ENCODE measurements at places on chromosomes 4 and X.

- no peak for DNase-seq
These were observed 381.9 kb downstream of the PRDM5 start for GRCh38 chr4:120540625-120541024.

- no peak for DNase-seq
These were observed 2.4 kb downstream of the MAGEA12 start for GRCh38 chrX:152735860-152736511.

GRCh38 chr4:5995901-5996623 is 22.2 kb downstream of the C4orf50 start:
- no peak for DNase-seq

DNA sequence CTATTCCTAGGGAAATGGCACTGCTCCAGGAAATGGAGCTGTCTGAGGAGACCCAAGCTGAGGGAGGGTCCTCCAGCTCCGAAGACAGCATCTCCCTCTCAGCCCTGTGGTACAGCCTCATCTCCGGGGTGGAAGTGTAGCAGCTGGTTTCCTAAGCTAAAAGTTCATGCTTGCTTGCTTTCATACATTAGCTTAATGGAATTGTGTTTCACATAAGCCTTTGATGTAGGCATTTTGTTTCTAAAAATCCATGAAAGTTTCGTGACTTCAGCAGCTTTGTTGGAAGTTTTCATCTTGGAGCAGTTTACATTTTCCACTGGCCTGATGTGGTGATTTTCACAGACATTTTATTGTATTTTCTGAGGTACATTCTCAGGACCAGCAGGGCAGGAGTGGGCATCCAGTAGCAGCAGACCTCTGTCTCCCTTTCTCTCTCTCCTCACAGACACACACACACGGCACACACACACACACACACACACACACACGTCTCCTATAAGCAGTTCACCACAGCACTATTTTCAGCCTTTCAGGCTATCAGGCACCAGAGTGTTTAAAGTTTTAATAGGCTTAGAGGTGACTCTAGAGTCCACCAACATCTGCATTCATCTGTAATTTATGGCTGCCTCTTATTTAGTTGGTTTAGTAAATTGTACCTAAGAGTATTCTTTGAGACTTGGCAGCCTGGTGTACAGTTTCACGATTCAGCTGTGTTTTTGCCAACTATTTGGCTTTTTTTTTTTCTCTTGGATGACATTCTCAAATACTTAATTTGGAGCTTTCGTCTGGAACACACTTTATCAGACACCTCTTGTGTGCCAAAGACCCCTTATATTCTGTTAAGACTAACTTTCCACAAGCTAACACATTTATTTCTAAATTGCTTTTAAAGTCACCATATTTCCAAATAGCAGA is 225.8 kb upstream of the SFRP2 start:
- no peak for DNase-seq

- no peak for DNase-seq
These were observed 3.3 kb downstream of the RELL1 start for GRCh38 chr4:37682701-37683401.

DNA sequence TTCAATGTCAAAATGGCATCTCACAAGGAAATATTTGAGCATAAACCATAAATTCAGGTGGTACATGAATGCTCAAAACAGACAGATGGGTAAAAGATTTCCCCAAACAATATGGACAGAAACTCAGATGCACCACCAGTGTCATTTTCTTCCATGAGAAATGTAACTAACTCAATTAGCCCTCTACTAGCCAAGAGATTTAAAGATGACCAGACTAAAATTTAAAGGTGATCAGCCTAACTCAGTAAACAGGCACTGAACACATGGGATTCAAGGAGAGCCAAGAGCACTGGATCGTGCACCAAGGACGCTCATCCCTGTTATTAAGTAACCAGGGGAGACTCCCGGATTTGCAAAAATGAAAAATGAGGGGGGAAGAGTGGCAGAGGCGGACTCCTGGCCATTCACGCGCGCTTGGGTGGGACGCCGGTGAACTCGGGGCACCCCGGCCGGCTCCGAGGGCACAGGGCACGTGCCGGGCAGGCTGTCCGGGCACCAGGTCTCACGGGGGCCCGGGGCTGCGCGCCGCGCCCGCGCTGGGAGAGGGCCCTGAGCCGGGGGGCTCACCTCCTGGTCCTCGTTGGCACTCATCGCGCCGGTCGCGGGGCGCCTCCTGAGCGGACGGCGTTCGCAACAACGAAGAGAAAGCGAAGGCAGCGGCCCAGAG is 490 bp downstream of the RWDD4 start:
- DNase-seq: no peak

GRCh38 chrX:19953145-19953544 is 37.7 kb downstream of the BCLAF3 start:
- no peak for DNase-seq

GRCh38 chr4:59818656-59819055 is 1381.5 kb upstream of the ADGRL3 start:
- DNase-seq: no peak

DNA sequence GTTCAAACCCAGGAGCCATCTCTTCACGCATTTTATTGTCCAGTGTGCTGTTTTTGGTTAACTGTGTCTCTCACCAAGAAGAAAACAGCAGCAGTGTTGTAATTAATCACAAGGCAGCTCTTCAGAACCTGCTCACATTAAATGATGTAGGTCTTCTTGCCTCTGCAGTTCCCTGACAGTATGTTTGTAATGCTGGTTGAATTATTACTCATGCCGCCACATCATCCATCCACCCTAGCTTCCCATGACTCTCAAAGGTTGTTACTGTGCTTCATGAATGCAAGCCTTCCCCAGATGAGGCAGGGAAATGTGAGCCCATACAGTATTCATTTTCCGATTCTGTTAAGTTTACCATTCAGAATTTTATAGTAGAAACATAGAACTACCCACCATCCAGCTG is 17.4 kb downstream of the TLR10 start:
- peak; percentile 49 for DNase-seq

DNA sequence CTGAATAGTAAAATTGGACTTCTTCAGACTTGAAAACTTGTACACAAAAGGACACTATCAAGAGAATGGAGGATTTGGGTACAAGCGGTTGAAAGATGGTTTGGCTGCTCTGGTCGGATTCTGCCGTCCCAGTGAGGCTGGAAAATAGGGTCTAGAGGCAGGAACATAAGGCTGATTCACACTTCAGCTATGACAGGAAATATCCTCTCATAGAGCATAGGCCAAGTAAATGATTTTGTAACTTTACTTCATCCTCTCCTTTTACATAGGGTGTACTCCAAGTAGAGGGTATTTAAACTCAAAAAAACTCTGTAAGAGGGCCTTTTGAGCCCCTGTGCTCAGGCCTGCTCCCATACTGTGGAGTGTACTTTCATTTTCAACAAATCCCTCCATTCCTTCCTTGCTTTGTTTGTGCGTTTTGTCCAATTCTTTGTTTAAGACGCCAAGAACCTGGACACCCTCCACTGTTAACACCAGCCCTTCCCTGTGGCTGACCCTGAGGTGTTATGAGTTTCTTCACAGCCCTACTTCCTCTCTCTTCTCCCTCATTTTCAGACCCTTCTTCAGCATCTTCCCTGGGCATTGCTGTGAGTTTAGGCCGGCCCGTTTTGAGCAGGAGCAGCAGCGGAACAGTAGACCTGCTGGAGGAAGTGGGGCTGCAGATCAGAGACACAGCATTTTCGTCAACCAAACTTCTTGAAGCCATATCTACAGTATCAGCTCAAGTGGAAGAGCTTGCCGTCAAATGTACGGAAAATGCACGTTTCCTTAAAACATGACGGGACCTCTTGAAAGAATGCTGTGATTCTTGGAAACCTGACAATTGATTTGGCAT is 7.2 kb downstream of the PGAM4 start:
- peak; percentile 1 for DNase-seq

- DNase-seq: no peak
These were observed 257.8 kb upstream of the KLF3 start for GRCh38 chr4:38406243-38406642.

DNA sequence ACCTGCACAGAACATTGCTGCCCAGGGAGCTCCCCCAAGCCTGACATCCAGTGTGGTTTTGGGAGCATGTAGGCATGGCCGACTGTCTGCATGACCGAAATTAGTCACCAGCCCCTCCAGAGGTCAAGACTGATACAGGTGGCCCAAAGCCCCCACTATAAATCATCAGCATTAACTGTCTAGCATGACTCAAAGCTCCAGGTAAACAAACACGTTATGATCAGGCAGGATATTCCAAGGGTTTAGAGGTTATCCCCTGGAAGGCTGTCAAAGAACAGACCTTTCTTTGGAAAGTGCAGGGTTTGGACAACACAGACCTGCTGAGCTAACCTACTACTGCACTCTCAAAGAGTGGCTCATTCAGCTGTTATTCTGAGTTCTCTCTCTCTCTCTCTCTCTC is 2.1 kb upstream of the FAM9A start:
- DNase-seq: no peak

DNA sequence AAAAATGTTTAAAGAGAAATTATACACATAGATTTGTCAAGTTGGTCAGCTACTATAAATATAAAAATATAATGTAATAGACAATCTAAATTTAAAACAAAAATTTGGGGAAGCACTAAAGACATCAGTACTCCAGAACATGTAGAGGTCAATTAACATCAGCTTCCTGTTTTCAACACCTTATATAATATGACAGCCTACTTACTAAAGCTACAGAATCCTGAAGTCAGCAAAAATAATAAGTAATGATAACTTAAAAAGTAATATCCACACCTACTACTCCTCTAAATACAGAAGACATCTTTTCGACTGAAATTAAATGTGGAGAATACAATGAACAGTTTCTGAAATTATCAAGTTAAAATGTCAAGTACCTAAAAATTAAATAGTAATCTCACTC is 118.6 kb downstream of the LRBA start:
- no peak for DNase-seq

DNA sequence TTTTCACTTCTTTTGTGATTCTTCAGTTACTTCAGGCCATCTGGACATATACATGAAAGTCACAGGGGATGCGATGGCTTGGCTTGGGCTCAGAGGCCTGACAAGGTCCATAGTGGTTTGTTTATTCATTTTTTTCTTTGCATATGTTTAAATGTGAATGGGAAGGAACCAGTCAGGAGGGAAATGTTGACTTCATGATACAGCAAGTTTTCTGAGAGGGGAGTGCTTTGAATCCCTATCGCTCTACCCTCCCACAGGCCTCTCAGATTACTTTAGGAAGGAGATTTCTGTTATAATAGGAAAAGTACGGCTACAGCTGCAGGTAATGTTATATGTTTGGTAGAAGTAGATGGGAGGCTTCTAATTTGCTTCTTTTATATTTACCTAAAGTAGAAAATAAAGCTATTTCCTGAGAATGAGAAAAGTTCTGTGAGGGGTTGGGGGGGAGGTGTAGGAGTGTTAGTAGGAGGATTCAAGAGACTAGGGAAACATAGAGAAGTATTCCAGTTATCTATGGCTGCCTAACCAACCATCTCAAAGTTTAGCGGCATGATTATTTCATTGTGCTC is 322.9 kb downstream of the RAPGEF2 start:
- no peak for DNase-seq

GRCh38 chr4:123802082-123802645 is 405.6 kb downstream of the SPRY1 start:
- no peak for DNase-seq

GRCh38 chr4:107885865-107886264 is 45.5 kb upstream of the CYP2U1 start:
- DNase-seq: no peak

GRCh38 chr4:129113434-129113833 is 17.5 kb downstream of the C4orf33 start:
- DNase-seq: no peak

DNA sequence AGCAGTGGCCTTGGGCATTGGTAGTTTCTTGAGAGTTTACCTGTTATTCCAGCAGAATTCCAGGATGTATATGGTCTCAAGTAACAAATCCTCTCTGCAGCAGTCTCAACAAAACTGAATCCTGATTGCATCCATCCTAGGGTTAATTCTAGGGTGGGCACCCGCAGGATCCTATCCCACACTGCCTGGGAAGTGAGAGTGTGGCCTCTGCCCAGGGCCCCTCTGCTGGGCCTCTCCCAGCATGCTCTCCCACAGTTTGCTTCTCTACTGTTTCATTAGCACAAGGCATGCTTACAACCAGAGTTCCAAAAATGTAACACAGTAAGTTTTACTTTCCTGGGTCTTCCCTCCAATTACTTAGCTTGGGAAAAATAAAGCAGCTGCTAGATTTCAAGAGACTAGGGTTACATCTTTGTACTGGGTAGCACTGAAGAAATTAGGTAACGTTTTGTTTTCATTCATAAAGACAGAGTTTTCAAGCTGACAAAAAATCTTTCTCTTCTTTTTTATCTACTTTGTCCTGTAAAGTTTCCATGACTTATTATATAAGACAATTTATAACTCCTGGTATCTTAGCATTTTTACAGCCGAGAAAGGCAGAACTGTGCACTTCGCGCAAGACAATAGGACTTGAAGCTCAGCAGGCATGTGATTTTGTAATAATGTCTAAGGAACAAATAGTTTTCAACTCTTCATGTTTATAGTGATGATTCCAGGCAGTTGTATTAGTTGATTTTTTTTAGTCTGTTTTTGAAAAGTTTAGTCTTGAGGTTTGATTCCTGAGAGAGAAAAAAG is 131.2 kb upstream of the PCDH18 start:
- no peak for DNase-seq

DNA sequence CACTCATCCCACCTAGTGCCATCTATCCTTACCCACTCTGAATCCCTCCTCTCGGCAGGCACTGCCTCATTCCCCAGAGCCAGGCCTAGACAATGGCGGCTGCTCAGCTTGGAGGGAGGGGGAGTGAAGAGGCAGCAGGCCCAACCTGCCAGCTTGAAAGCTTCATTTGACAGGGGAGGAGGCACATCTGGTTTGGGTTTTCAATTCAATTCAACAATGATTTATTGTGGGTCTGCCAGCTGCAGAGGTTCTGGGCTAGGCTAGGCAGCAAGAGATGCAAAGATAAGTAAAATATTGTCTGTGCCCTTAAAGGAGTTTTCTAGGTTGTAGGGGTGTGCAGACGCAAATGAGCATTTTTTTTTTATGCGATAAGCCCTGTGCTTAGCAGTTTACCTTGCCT is 58.5 kb downstream of the RTL9 start:
- DNase-seq: no peak

- peak; percentile 32 for DNase-seq
These were observed 171.8 kb downstream of the HNRNPD start for GRCh38 chr4:82201805-82202641.

- peak; percentile 54 for DNase-seq
These were observed 20.9 kb upstream of the IQCM start for GRCh38 chr4:149836546-149836945.

DNA sequence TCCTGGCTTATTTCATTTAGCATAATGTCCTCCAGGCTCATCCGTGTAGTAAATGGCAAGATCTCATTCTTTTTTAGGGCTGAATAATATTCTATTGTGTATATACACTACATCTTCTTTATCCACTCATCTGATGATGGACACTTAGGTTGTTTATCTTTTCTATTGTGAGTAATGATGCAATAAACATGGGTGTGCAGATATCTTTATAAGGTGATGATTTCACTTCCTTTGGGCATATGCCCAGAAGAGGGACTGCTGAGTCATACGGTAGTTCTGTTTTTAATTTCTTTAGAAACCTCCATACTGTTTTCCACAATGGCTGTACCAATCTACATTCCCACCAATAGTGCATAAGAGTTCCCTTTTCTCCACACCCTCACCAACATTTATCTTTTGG is 317.6 kb upstream of the CNKSR2 start:
- peak; percentile 0 for DNase-seq

- no peak for DNase-seq
These were observed 260.2 kb upstream of the CPEB2 start for GRCh38 chr4:14742054-14742453.

GRCh38 chr4:137532869-137533236 is 559 bp upstream of the PCDH18 start:
- no peak for DNase-seq

- no peak for DNase-seq
These were observed 726.0 kb downstream of the C4orf33 start for GRCh38 chr4:129821963-129822362.

All from fibroblast of skin of right quadriceps (primary cell).